ENCODE measurements at places on chromosomes 7 and 10. TPM values are rescaled to one million over a fixed set of nuclear protein-coding genes. Genes with fewer than 3 reads are reported as not detected.

GRCh38 chr7:142488842-142489241 is 231.0 kb upstream of the PRSS58 start:
- DNase-seq: no peak

- peak; percentile 72 for DNase-seq
Measured at GRCh38 chr7:4633012-4633411, 49.1 kb upstream of the FOXK1 start.

PHTF2 gene
- total RNA-seq: 24.5 TPM

DNA sequence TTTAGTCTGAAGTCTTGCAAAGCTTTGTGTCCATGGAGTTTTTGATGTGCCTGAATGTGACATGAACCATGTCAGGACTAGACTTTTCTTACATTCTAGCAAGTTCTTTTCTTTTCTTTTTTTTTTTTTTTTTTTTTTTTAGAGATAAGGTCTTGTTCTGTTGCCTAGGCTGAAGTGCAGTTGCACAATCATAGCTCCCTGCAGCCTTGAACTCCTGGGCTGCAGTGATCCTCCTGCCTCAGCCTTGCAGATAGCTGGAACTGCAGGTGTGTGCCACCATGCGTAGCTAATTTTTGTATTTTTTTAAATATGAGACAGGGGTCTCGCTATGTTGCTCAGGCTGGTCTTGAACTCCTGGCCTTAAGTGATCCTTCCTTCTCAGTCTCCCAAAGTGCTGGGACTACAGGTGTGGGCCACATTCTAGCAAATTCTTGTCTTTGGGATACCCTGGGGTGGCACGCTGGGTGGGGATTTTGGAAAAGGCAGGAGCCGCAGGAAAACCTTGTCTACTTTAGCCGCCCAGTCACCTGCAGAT is 152.8 kb downstream of the SVIL start:
- no peak for DNase-seq

DNA sequence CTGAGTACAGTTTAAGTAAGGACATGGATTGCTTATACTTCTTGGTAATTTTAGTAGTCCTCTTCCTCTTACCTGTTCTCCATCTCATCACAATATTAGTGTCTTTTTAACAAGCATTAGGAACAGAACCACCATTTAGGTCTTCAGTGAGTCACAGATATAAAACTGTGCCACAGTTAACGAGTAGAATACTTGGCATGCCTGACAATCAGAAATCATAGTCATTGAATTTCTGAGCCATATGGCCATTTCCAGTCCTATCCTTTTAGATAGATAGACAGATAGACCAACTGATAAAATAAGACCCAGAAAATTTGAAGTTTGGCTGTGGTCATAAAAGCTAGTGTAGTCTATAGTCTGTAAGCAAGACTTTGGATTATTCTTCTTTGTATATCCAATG is 71.1 kb downstream of the GBF1 start:
- DNase-seq: no peak

DNA sequence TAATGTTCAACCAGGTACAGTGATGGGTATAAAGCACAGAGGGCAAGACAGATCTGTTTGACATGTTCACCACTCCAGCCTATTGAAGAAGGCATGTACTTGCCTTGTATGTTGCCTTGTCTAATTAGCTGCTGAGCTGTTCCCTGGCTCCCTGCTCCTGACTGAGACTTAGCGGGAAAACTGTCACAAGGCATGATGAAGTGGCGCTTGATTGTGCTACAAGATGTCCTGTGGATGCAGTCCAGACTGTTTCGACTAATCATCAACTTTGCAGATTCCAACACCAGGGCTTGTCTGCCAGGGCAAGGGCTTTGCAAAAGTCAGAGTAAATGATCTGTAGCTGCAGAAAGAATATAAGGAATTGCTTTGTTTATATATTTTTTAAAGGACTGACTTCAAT is 136.2 kb upstream of the NRBF2 start:
- DNase-seq: no peak

CYP26A1 gene
- not detected for total RNA-seq

LRRC18 gene
- not detected for total RNA-seq

- DNase-seq: no peak
Measured at GRCh38 chr10:118590334-118590733, 5.1 kb downstream of the PRLHR start.

GRCh38 chr7:47379629-47380324 is 202.1 kb downstream of the TNS3 start:
- no peak for DNase-seq

DNA sequence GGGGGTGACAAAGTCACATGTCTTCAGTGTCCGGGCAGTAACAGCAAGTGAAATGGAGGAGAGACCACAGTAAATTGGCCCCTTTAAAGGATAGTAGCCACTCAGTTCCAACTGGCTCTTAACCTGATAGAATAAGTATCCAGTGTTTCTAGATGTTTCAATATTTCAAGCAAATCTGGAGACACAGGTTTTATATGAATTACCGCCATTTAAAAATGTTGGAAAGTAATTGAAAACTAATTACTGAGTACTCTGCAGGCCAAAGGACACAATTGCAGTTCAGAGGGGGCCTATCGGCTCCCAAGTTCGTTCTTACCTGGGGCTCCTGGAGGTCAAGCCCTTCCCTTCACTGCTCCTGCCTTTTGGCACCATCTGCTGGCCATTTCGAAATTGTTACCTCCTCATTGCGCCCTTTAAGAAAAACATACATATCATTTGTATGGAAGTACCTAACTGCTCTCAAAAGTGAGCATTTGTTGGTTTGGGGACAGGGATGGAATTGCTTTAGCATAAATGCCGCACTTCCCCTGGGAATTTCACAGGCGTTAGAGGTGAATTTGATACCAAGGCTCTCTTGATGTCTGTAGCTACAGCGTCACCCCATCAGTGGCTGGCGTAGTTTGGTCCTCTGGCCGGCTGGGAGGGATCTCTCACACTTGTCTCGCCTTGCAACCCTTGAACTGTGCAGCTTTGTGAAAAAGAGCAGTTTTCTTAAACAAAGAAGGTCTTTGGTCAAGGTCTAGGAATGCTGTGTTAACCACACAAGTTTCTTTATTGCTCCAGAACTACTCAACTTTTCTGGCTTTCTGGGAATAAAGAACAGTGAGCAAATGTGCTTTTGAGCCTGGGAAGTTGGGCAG is 220.0 kb downstream of the ARHGAP21 start:
- DNase-seq: peak; percentile 58

SEMA3E gene
- not detected for total RNA-seq

DNA sequence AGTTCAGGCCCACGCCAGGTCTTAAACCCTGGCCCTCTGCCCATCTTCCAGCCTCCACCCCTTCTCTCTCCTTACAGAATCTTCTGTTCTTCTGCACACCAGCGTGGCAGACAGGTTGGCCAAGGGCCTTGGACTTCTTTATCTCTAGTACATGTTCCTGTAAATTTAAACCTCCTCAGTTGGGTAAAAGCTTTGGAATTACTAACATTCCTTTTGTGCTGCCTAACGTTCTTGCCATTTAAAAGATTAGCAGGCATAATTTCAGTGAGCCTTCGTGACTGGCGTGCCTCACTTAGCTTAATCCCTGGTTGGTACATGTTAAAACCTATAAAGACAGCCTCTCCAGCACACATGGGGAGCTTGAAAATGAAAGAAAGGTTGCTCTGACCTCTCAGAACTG is 192.2 kb downstream of the CUX1 start:
- DNase-seq: no peak

DNA sequence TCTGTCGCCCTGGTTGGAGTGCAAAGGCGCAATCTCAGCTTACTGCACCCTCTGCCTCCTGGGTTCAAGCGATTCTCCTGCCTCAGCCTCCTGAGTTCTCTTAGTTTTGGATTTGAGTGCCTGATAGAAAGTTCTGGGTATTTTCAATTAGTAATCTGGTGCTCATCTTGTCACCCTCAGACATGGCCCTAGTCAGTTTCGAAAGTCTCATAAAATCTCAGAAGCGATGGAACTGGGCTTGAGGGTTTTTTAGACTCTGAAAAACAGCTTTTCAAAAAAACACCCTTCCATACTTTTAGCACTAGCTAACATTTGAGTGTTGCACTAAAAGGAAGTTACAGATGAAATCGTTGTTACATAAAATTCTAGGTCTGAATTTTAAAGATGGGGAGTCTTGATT is 9.4 kb upstream of the PIP4K2A start:
- DNase-seq: no peak

CCDC146 gene
- total RNA-seq: 0.31 TPM

DNA sequence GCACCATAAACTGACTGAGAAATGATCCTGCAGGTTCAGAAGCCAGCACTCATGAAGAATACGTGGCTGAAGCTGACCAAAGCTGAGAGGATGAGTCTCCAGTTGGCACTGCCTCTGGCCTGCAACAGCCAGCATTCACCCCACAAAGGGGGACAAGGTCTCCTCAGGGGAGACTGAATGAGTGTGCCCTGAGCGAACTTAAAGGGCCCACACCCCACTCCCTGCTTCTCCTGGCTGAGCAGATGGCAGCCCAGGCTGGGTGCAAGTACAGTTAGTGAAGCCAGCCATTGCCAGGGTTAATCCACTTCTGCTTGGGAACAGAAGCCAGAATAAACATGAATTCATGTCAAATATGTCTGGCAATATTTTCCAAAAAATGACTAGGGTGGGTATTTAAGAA is 98.1 kb downstream of the PPP1R17 start:
- no peak for DNase-seq

DNA sequence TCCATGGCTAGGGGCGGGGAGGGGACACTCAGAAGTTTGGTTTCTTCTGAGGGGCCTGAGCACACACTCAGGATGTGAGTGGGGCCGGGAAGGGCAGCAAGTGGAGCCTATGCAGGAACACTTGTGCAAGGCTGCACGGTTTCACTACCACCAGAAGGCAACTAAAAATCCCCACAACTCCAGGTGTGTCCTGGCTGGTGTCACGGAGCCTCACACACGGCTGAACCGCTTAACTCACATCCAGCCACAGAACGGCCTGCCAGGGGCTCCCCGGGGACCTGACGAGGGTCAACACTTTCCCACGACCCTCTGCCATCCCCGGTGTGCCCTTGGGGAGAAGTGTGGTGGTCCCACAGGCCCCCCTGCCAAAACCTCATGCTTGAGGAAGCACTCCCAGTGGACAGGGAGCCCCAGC is 173.9 kb downstream of the ELFN1 start:
- no peak for DNase-seq

DNA sequence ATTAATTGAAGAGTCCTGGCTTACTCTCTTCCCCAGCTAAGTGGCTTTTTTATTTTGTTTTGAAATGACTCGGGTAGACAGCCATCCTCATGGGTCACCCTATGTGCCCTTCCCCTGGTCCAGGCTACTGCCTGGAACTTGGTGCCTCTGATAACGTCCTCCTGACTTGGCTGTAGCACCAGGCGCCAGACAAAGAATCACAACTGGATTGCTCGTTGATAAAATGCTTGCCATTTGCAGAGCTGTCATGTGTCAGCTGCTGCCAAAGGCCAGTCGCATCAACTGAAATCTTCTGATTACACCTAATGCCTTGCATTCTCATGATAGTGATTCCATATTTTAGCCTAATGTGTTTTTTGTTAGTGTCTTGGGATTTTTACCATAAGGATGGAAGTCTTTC is 27.4 kb upstream of the ABLIM1 start:
- DNase-seq: no peak

GRCh38 chr10:43846187-43846680 is 197.6 kb upstream of the ZNF32 start:
- peak; percentile 74 for DNase-seq

KCTD7 gene
- 6.3 TPM for total RNA-seq

DNA sequence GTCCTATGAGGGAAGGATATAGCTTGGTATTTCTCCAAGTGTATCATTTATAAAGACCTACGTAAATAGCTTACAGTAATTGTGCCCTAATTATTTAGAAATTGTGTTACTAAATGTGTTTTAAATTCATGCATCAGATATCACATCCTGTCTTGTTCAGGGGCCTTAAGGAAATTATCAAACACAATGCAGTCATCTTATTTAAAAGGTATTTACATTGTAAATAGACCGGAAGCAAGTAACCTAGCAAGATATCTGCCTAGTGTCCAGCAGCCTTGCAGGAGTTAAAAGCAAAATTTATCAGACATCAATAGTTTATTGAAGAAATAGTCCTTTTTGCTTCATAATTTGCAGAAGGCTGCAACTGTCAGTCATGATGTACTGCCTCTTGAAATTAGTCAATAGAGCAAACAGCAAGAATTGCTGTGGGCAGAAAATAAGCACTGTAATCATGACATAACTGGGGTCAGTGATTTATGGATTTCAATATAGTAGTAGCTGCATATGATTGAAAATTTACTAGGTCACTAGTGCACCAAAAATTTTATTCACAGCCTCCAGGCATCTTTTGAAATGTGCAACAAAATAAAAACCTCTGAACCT is 23.1 kb downstream of the GLRX3 start:
- no peak for DNase-seq

DNA sequence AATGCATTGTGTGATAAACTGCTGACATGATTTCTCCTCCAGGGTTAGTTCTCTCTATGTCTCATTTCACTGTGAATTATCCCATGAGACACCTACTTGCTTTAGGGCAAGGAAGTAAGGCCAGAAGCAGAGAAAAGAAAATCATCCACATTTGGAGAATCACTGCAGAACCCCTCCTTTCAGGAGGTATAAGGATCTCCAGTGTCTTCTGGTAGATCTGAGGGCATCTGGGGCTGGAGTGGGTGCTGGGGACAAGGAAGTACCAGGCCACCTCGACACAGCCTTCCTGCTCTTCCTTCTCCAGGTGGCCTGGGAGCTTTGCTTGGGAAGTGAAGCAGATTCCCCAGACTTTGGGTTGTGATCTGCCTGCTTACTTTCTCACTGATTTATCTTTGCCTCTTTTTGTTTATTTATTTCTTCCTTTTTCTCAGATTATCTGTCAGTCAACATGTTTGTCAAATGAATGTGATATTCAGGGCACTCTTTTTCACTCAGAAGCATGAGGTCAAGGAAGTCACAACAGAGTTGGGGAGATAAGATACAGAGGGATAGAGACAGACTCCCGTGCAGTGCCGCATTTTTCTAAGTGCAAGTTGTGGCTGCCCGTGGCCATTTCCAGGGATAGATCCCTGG is 12.4 kb upstream of the CAMK2G start:
- DNase-seq: no peak

- peak; percentile 77 for DNase-seq
Measured at GRCh38 chr7:105352018-105352612, 36.6 kb downstream of the SRPK2 start.

NUTM2A gene
- 0.07 TPM for total RNA-seq

- no peak for DNase-seq
Measured at GRCh38 chr10:118106426-118106825, 59.7 kb upstream of the RAB11FIP2 start.

DNA sequence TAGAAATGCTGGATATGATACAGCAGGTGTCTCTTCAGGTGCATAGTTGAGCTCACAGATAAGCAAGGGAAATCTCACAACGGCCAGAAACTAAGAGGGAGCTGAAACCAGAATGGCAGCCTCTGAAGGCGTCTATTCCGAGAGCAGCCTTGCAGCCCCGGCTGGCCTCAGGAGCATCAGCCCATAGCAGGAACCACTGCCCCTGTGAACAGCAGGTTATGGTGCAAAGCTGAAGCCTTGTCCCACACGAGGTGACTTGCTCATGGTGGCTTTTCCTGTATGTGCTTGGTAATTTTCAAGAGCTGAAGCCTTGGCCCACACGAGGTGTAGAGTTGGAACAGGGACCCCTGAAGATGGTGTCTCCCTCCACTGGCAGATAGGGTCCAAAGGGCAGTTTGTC is 33.2 kb downstream of the BNIP3 start:
- no peak for DNase-seq

All from activated naive CD4-positive, alpha-beta T cell treated with anti-CD3 and anti-CD28 coated beads for 36 hours (primary cell).